Activated CD4-positive, alpha-beta T cell treated with anti-CD3 and anti-CD28 coated beads, Interleukin-2, amount 50 U/mL, for 16 hours (primary cell): ENCODE measurements at places on chromosomes 7 and 10.

GRCh38 chr10:132663666-132664365, 122.1 kb downstream of the NKX6-2 start:
- no peak for DNase-seq

DNA sequence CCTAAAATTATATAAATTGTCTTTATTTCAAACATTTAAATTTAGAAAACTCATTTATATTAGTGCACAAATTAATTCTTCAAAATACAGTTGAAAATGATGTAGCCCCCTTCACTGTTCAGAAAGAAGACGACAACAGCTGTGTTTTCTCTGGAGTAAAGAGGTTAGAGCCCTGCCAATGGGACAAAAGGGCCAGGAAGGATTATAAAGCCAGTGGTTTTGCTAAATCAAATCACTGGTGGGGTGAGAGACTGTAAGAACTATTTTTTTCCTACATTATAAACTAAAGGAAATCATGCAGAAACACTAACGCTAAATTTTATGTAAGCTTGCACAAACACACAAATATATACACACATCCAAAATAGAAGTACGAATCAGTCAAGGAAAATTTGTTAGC, 386.6 kb downstream of the PARD3 start:
- no peak for DNase-seq

- DNase-seq, result no peak
Measured at GRCh38 chr7:93711926-93712325, 137.4 kb upstream of the CALCR start.

DNA sequence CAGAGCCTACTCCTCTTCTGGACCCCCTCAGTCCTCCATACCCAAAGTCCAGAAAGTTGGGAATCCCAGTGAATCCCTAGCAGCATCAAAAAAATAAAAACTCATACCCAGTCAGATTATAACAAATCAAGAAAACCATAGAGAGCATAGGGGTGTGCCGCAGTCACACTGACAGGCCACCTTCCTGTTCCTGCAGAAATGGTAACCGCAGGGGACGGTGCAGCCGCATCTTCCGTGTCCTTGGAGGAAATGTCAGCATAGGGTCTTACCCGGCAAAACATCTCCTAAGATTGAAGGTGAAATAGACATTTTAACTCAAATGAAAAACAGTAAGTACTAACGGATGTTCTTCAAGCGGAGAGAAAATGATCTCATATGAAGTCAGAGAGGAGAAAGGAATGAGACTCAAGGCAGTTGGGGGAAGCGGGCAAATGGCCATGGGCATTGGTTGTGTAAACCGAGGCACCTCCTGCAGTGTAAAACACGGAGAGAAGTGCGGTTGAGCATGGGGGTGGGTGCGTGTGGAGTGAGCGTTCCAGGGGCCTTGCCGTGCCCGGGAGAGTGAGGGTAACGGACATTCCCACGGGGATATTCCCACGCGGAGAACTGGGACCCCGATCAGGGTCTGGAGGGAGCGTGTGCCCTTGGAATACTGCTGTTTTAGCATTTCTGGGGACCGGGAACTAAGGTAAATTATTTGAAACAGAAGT, 110.8 kb downstream of the NKX6-2 start:
- no peak for DNase-seq

- DNase-seq, result peak; percentile 23
Measured at GRCh38 chr10:4704034-4704545, 121.9 kb upstream of the AKR1E2 start.

- DNase-seq, result no peak
Measured at GRCh38 chr7:95027234-95027872, 120.0 kb downstream of the PPP1R9A start.

GRCh38 chr10:45091968-45092367, 91.2 kb downstream of the ZNF22 start:
- no peak for DNase-seq

GRCh38 chr10:77738496-77739158, 101.0 kb upstream of the KCNMA1 start:
- DNase-seq, result no peak

GRCh38 chr10:35328404-35329037, 7.8 kb upstream of the CCNY start:
- DNase-seq, result peak; percentile 66

GRCh38 chr7:155702616-155703015, 58.2 kb downstream of the RBM33 start:
- no peak for DNase-seq

DNA sequence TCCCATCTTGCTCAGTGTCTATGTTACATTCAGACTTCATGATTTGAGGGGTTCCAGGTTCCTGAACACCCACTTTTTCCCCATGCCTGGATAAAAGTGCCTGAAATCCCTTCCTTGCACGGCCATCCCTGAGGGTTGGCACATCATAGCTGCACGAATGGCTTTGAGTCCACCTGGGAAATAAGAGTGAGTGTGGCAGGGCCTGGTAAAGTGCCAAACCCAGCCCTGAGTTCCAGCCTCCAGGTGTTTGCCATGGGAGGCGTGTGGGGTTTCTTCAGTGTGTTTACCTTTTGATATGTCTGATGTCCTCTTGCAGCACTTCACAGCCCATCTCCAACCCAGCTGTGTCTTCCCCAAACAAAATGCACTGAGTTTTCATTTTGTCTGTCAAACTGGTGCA, 145.7 kb downstream of the PAXIP1 start:
- DNase-seq, result no peak

DNA sequence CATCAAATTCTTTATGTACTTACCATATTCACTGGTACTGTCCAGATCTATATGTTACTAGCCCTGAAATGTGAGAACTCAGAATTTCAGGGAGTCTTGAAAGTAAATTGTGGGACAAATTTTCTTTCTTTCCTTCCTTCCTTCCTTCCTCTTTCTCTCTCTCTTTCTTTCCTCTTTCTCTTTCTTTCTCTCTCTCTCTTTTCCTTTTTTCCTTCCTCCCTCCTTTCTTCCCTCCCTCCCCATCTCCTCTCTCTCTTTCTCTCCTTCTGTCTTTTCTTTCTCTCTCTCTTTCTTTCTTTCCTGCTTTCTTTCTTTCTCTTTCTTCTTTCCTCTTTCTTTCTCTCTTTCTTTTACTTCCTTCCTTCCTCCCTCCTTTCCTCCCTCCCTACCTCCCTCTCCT, 257.4 kb upstream of the CSTF2T start:
- DNase-seq, result no peak

GRCh38 chr7:101278461-101279292, 33.8 kb upstream of the FIS1 start:
- DNase-seq, result no peak

GRCh38 chr7:92992483-92992882, 125.3 kb downstream of the SAMD9 start:
- no peak for DNase-seq

DNA sequence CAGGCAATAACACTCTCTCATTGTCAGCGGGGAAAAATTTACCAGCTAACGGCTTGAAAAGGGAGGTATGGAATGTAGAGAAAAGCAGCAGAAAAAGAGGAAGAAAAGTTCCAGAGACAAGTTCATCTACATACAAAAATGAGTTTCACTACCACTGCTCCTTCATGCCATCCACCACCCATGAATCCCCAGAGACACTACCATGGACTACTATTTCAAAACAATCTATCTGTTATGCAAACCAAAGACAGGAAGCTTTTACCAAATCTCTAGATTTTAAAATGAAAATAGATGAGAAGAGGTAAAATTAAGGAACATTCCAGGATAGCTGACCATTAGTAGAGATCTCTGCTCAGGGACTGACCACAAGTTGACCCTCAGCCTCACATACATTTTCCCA, 189.0 kb upstream of the GRM3 start:
- DNase-seq, result no peak

GRCh38 chr7:124635416-124635815, 130.2 kb downstream of the GPR37 start:
- DNase-seq, result no peak

- DNase-seq, result peak; percentile 43
Measured at GRCh38 chr7:75762350-75762917, 9.6 kb downstream of the CCL26 start.

DNA sequence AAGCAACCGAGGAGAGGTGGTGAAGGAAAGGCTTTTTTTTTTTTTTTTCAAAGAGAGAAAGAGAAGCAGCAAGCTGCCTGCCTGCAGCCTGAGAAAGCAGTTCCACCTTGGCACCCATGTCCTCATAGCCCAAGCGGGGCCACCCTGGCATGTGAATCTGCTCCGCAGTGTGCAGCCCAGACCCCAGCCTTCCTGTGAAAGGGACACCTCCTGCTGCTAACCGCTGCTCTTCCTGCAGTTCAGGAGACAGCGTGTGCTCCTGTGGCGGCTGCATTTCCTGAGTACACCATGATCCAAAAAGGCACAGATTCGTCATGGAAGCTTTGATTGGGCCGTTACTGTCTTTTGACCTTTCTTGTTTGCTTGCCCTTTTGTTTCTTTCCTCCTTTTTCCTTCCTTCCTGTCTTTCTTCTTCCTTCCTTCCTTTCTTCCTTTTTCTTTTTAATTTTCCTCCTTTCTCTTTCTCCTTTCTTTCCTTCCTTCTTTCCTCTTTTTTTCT, 38.1 kb downstream of the IKZF1 start:
- peak; percentile 74 for DNase-seq

GRCh38 chr7:15751191-15751701, 64.8 kb upstream of the MEOX2 start:
- DNase-seq, result no peak

DNA sequence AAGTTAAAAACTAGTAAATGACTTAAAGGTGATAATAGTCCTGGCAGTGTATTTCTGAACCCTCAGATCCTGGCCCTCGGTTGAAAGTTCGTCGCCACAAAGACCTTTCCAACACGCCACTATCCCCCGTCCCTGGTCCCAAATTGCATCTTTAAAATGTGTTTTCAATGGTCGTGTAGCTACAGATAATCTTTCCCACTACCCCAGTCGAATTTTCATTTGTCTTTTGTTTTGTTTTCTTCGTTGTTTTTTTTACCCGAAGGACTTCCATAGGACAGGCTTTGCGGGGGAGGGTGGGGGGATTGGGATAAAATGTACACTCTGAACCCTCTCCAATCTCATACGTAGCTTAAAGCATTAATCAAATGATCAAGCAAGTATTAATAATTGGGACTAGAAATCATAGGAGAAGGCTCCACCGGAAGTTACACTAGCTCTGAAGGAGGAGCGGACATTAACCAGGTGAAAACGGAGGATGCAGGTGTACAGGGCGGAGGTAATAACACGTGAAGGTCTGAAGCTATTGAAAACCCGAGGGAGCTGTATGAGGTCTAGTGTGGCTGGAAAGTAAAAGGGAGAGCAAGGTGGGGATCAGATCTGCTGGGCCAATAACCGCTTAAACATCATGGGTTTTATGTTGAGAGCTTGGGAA, 32.8 kb upstream of the PHF14 start:
- peak; percentile 18 for DNase-seq

DNA sequence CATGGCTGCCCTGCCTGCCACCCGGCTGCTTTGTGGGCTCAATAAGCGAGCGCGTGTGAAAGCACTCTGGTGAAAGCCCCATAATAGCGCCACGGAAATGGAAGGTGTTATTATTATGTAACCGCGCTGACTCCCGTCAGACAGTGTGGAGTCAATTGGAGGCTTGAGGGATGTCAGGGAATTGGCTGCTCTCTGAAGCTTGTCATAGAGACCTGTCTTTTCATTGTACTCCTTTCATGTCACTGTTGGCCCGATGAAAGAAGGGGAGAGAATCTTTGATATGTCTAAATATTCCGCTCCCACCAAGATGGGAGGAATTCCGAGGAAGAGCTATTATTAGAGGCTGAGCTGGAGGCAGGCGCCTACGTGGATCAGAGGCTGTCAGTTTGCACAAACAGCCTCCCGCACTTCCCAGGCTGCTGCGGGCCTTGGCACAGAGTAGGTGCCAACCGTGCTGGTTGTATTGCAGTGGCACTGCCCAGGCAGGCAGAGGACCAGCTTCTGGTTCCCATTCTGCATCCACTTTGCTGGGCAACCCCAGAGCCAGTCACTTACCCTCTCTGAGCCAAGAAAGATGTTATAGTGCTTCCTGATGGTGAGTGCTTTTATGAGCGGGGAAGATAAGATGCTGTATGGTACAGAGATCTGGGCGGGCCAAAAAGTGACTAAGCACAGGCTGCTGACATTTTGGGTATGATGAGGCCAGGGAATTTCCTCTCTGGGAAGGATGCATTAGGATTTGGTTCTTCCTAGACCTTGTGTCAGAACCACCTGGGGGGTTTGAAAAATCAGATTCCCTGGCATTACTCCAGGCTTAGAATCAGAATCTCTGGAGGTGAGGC, 151.4 kb downstream of the RPS24 start:
- DNase-seq, result no peak

GRCh38 chr7:110317541-110318265, 773.2 kb upstream of the LRRN3 start:
- DNase-seq, result no peak

DNA sequence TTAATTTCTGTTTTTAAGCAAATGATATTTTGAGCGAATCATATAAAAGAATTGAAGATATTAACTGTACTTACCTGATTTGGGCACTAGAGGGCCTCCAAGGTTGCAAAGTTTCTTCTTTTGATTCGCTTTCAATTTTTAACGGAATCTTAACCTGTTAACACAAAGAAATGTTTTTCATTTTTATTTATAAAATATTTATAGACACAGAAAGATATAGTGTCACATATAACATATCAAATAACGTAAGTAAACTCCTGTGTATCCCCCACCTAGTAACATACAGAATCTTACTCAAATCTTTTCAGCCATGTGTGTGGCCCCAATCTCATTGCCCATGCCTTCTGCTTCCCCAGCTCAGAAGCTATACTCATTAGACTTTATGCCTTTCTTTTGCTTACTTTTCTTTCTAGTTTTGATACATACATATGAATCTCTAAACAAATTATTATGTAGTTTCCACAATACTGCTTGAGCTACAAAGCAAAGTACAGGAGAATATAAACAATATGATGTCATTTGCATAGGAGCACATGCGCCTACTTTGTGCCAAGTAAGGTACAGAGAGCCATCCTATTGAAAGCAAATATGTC, 49.5 kb upstream of the ZPBP start:
- DNase-seq, result peak; percentile 65

GRCh38 chr7:150994838-150995510, 4.2 kb downstream of the NOS3 start:
- DNase-seq, result no peak

DNA sequence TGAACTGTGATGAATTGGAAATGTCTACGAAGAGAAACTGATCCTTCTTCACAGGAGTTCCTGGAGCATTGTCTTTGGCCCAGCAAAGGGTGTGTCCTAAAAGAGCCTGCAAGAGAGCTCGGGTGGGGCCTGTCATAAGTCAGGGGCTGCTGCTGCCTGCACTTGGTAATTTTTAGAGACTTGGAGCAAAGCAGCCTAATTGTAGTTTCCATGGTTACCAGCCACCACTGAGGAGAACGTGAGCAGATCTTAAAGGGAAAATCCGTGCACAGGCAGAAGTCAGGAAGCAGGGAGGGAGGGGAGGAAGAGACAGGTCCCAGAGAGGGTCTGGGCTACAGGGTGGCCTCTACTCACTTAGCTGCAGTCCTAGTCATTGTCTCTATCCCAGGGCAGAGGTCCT, 463.6 kb downstream of the PLXNA4 start:
- DNase-seq, result no peak
